Activated CD4-positive, alpha-beta memory T cell treated with anti-CD3 and anti-CD28 coated beads for 36 hours (primary cell): ENCODE measurements at places on chromosomes 2 and 18. TPM values are rescaled to one million over a fixed set of nuclear protein-coding genes. Genes with fewer than 3 reads are reported as not detected.

DNA sequence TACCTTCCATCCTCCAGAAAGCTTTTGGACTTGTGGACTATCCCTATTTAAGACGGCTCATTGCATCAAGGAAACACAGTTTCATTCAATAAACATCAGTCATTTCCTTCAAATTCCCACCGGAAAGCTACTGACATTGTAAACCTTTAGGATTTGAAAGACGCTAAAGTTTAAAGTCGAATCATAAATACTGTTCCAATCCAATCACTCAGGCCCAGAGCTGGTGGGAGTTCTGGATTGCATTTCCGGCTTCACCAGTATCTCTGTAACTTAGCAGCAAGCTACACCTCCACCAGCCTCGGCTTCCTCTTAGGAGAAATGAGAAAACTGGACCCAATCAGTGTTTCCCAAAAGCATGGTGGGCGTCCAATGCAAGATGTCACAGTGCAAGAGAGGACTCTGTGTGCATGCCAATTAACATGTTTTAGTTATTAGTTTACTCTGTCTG is 1.6 kb downstream of the WDFY1 start:
- no peak for DNase-seq

- no peak for DNase-seq
These were observed 37.1 kb downstream of the CD28 start for GRCh38 chr2:203743441-203743981.

DNA sequence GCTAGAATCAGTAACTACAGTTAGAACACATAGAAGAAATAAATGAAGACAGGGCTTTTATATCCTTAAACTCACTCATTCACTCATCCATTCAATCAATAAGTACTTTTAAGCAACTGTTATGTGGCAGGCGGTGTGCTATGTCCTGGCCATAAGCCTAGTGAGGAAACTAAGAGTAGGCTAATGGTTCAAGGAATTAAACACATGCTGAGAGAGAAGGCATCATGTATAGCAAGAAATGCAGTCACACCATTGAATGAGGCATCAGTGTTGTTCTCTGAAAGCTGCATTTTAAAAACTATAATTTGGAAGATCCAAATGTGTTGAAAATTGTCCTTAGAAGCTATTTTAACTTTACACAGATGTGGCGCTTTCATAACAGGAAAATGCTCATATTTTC is 86.5 kb upstream of the DTNA start:
- no peak for DNase-seq

CD226 gene
- total RNA-seq: 63.9 TPM

GRCh38 chr2:44943693-44944101 is 2.2 kb downstream of the SIX3 start:
- DNase-seq: no peak

PRKAG3 gene
- total RNA-seq: not detected

- no peak for DNase-seq
These were observed 10.6 kb downstream of the MAPRE2 start for GRCh38 chr18:35051641-35052377.

GRCh38 chr18:62196980-62197379 is 9.9 kb downstream of the RELCH start:
- DNase-seq: no peak

UCN gene
- total RNA-seq: 1.9 TPM

TMEM182 gene
- 5.8 TPM for total RNA-seq

STK17B gene
- total RNA-seq: 175 TPM
